ENCODE measurements at places on chromosomes 5 and 9. TPM values are rescaled to one million over a fixed set of nuclear protein-coding genes. Genes with fewer than 3 reads are reported as not detected.
A peak's percentile ranks its signal among the peaks of the same experiment; 100 is the strongest.

- no peaks in the 10 kb centered on the region for H3K27me3 ChIP-seq
- no peak overlapping the region for H3K4me3 ChIP-seq
- no peaks in the 10 kb centered on the region for H3K4me1 ChIP-seq
Observed at GRCh38 chr9:19994296-19994695, 205.5 kb upstream of the SLC24A2 start.

Gene BTNL8
- total RNA-seq, result not detected

GRCh38 chr9:130667120-130667435 lies 2.7 kb downstream of the PRDM12 start:
- no peak overlapping the region for H3K4me3 ChIP-seq
- H3K36me3 ChIP-seq, result no peaks in the 10 kb centered on the region
- H3K27ac ChIP-seq, result no peak overlapping the region
- H3K27me3 ChIP-seq, result peaks cover 40% of the 10 kb centered on the region
- no peak for DNase-seq

Gene FYB1
- total RNA-seq, result 2.8 TPM

DNA sequence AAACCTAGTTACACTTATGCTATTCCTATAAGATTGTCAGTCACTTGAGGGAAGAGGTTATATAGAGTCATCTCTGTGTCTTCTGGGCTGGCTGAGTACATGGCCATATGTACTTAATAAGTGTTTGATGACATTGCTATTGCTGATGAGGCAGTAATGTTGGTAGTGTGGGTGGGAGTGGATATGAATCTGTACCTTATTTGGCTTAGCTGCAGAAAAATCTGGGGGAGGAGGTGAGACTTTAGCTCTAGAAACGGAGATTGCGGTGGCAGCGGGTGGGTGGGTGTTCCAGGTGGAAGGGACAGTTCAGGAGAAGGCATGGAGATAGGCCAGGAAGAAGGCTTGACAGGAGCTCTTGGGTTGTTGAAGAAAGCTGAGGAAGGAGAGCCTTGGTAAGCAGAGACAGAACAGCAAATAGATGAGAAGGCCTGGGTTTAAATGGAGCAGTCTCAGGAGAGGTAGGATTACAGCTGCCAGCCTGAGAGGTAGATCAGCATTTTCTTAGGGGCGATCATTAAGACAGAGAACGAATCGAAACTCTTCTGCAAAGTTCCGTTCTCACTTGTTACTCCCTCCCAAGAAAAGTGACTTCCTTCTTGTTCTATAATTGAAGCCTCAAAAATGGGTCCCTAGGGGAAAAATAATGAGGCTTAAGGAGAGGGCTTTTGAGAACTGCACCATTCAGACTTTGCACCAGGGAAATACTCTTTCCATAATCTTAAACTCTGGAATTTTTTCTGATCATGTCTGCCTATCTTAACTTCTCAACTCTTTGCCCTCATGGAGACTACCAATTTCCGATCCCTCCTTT lies 160.5 kb downstream of the UNC13B start:
- no peaks in the 10 kb centered on the region for H3K36me3 ChIP-seq
- H3K4me1 ChIP-seq, result no peaks in the 10 kb centered on the region
- no peak for DNase-seq
- H3K27ac ChIP-seq, result no peak overlapping the region
- no peaks in the 10 kb centered on the region for H3K27me3 ChIP-seq

DNA sequence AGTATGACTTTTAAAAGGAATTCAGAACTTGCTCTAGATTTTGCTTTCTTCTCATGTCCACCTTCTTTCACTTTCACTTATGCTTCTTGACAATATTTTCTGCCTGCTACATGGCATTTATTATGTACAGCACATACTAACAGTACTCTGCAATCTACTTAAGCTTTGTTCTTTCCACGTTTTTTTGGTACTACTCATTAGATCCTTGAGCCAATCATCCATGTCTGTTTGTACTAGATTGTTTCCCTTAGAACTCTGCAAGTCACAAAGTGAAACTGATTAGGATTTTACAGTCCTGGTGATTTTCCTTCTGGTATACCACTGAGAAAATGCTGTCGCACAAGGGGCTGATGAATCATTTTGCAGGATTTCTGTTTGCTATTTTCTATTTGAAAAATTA lies 78.3 kb downstream of the PARP8 start:
- H3K27ac ChIP-seq, result peak overlapping the region; percentile 28
- H3K36me3 ChIP-seq, result no peaks in the 10 kb centered on the region
- no peak overlapping the region for H3K4me3 ChIP-seq
- peaks cover 9% of the 10 kb centered on the region for H3K4me1 ChIP-seq
- DNase-seq, result no peak

DNA sequence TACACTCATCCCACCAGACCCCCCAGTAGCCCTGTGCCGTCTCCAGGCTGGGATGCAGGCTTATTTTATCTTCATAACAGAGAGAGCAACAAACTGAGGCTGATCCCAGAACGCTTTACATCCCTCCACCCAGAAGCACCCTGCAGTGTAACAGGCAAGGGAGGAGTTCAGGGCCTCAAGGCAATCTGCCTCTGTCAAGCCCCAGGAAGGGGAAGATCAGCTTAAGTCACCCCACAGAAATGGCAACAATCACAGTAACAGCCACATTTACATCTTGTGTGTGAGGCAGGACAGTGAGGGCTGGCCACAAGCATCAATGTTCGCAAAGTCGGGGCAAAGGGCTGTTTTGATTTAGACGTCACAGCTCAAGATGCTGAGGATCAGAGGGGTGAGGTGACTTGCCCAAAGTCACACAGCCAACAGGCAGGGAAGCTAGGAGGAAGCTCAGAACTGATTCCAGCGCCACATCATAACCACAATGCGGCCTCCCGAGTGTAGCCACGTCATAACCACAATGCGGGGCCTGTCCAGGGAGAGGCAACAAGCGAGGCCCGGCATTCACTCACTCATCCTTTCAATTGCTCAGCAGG lies 14.4 kb downstream of the STK10 start:
- no peak overlapping the region for H3K27ac ChIP-seq
- peaks cover 71% of the 10 kb centered on the region for H3K4me1 ChIP-seq
- no peaks in the 10 kb centered on the region for H3K27me3 ChIP-seq
- no peaks in the 10 kb centered on the region for H3K36me3 ChIP-seq
- H3K4me3 ChIP-seq, result peak overlapping the region; percentile 47

DNA sequence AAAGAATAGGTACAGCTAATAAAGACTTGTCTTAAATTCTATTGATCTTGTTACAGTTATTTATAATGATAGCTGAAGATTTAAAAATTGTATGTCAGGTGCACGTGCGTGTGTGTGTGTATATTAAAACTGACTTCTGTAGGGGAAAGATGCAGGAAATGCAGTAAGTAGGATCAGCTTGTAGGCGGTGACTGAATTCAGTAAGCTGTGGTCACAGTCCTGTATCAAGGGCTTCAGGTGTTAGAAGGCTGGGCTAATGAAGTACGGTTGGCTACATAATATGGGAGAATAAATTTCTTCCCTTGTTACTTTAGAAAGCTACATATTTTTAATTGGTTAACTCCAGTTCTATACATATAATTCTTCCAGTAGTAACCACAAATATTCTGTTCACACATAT lies 54.2 kb downstream of the LNPEP start:
- H3K27ac ChIP-seq, result no peak overlapping the region
- H3K4me1 ChIP-seq, result no peaks in the 10 kb centered on the region
- H3K4me3 ChIP-seq, result no peak overlapping the region
- H3K36me3 ChIP-seq, result peaks cover 97% of the 10 kb centered on the region
- DNase-seq, result no peak

DNA sequence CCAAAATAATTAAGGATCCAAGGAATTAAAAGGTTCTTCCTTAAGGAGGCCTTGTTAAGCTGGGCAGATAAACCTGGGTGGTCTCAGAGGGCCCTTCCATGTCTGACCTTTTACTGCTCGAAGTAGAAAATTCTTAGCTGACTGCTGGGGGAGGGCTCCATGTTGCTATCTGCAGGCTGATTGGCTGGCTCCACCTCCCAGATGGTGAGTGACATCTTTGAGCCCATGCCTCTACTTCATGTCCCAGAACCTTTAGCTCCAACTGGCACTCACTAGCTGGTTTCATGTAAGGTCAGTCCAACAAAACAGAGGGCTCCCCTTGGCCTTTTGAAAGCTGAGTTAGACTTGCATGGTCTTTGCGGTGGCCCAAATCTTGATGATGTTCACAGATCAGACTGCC lies 188.2 kb downstream of the PAX5 start:
- DNase-seq, result no peak
- no peaks in the 10 kb centered on the region for H3K4me1 ChIP-seq
- no peaks in the 10 kb centered on the region for H3K36me3 ChIP-seq

DNA sequence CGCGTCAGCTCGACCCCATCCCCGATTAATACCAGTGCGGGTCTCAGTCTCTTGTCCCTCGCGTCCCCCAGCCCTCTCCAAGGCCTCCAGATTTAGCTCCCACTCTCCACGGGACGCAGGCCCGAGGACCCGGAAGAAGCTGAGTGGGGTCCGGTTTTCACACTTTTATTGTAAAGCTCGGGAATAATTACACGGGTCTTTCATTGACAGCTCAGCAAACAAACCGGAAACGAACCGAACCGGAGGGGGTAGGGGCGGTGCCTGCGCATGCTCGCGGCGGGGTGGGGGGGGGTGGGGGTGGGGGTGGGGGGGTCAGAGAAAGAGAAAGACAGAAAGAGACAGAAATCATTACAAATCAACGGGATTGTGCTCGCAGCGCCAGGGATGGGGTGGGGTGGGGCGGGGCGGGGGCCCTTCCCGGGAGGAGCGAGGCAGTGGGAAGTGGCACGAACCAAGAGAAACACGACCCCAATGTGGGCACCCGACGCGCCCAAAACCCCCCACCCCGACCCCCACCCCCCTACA lies 27.9 kb downstream of the PCDH1 start:
- H3K4me1 ChIP-seq, result peaks cover 60% of the 10 kb centered on the region
- peak overlapping the region; percentile 89 for H3K4me3 ChIP-seq
- peak overlapping the region; percentile 99 for H3K27ac ChIP-seq

DNA sequence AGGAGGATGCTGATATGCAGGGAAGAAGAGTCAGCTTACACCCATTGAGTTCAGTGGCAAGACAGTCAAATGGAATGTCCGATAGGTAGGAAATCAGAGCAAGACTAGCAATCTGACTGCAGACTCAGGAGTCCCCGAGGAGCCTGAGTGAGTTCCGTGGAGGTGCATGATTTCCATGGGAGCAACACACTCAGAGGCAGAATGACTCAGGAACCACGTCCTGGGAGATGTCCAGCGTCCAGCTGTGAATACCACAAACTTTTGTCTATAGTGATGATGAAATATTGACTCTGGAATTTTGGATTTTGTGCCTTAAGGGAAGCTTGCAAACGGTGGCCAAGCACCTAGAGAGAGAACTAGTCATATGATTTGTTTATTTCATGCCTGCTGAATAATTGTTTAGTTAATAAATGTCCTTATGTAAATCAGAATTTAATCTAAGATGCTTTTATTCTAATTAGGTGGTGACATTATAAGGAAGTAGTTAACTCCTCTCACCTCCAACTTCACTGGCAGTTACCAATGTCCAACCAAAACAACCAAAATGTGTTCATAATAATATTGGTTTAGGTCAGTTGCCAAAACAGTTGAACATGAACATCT lies 100.4 kb downstream of the PDE4D start:
- no peaks in the 10 kb centered on the region for H3K27me3 ChIP-seq
- H3K4me3 ChIP-seq, result no peak overlapping the region
- H3K36me3 ChIP-seq, result no peaks in the 10 kb centered on the region
- no peak for DNase-seq
- no peak overlapping the region for H3K27ac ChIP-seq
- H3K4me1 ChIP-seq, result no peaks in the 10 kb centered on the region

- H3K36me3 ChIP-seq, result no peaks in the 10 kb centered on the region
- H3K4me3 ChIP-seq, result no peak overlapping the region
- DNase-seq, result no peak
- H3K27me3 ChIP-seq, result peaks cover 34% of the 10 kb centered on the region
Observed at GRCh38 chr9:99359336-99359735, 137.3 kb downstream of the SEC61B start.

DNA sequence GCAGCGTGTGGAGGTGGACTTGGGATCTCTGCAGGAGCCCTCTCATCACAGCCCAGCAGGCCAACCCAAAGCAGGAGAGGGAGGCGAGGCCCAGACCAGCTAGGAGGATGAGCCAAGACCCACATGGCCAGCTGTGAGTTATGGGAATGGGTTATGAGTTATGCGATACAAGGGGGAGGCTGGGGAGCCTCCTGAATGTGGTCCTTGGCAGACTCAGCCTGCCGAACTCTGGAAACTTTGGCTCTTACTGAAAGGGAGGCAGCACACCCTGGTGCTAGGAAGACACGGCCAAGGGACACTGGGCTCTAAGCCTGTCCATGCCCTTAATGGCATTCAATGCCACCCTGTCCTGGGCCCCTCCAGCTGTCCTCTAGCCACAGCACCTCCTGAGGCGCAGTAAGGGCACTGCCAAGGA lies 7.7 kb upstream of the VAV2 start:
- H3K36me3 ChIP-seq, result no peaks in the 10 kb centered on the region
- no peaks in the 10 kb centered on the region for H3K27me3 ChIP-seq
- no peaks in the 10 kb centered on the region for H3K4me1 ChIP-seq
- H3K27ac ChIP-seq, result no peak overlapping the region
- no peak overlapping the region for H3K4me3 ChIP-seq

DNA sequence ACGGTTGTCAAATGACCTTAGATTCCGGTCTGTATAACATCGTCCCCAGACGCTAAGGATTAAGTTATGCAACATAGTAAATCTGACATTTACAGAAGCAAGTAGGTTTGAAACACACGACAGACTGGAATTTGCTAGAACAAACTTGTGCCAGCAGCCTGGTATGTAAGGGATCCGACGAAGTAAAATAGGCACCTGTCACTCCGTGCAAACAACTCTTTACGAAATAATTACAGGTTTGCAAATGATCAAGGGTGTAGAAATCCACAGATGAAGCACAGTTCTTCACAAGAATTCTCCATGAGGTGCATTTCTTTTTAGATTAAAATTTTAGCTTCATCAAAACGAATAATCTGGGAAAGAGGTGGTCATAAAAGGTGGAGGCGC lies 508 bp downstream of the MOCS2 start:
- peaks cover 34% of the 10 kb centered on the region for H3K4me1 ChIP-seq
- DNase-seq, result no peak
- no peaks in the 10 kb centered on the region for H3K27me3 ChIP-seq
- peak overlapping the region; percentile 83 for H3K4me3 ChIP-seq
- H3K27ac ChIP-seq, result peak overlapping the region; percentile 90

Gene SPOCK1
- total RNA-seq, result 14.6 TPM

DNA sequence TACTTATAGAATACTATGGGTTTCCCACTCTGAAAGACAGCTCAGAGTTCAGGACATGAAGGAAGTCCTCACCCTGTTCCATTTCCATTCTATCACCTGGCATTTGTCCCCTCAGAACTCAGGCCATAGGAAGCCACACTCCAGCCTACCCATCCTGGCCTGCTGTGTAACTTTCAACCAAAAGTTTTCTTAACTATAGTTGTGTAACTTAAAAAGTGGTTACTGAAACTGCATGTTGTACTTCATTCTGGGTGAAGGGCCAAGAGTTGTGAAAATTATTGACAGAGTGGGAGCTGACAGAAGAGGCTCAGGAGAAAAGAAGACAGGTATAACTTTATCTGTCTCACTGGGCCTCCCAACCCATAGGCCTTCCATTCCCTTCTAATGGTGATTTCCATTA lies 212.5 kb downstream of the RAB3C start:
- H3K4me3 ChIP-seq, result no peak overlapping the region
- H3K36me3 ChIP-seq, result no peaks in the 10 kb centered on the region
- no peak for DNase-seq
- no peak overlapping the region for H3K27ac ChIP-seq

- no peaks in the 10 kb centered on the region for H3K27me3 ChIP-seq
- no peak overlapping the region for H3K4me3 ChIP-seq
- no peak overlapping the region for H3K27ac ChIP-seq
- peaks cover 4% of the 10 kb centered on the region for H3K4me1 ChIP-seq
- no peak for DNase-seq
- H3K36me3 ChIP-seq, result no peaks in the 10 kb centered on the region
Observed at GRCh38 chr5:73950912-73951430, 325.0 kb downstream of the ARHGEF28 start.
